Kidney (tissue), 22 donors: ENCODE measurements at places on chromosomes 3 and 15.
A peak's percentile ranks its signal among the peaks of the same experiment; 100 is the strongest.

GRCh38 chr3:194380326-194380725 lies 10.8 kb upstream of the LRRC15 start:
- H3K27me3 ChIP-seq, result no peaks in the 10 kb centered on the region
- no peak overlapping the region for H3K4me3 ChIP-seq
- no peak overlapping the region for H3K27ac ChIP-seq
- no peak for DNase-seq
- no peaks in the 10 kb centered on the region for H3K36me3 ChIP-seq

- H3K36me3 ChIP-seq, result no peaks in the 10 kb centered on the region
- H3K4me1 ChIP-seq, result no peaks in the 10 kb centered on the region
- no peak overlapping the region for H3K27ac ChIP-seq
- no peaks in the 10 kb centered on the region for H3K27me3 ChIP-seq
- peak; percentile 84 for DNase-seq
- no peak overlapping the region for H3K4me3 ChIP-seq
Measured at GRCh38 chr3:122942937-122943827, 84.4 kb downstream of the SEMA5B start.

- H3K4me1 ChIP-seq, result no peaks in the 10 kb centered on the region
- no peaks in the 10 kb centered on the region for H3K27me3 ChIP-seq
- no peak overlapping the region for H3K4me3 ChIP-seq
- no peak for DNase-seq
Measured at GRCh38 chr3:17310983-17311382, 426.2 kb downstream of the PLCL2 start.

DNA sequence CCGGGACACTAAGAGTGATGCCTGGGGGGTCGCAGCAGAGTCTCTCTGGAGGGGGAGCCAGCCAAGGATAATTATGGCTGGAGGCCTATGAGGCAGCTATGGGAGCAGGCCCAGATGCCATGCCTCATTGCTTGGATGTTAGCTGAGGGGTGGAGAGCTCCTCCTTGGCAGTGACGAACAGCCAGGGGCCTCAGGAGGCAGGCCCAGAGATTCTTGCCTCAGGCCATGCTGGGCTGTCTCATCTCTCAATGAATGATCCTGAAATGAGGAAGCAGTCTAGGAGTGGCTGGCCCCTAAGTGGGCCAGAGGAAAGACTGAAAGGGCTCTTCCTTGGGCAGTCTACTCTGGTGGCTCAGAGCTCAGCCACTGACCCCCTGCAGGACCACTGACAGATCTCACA lies 21.3 kb downstream of the KIF9 start:
- peaks cover 5% of the 10 kb centered on the region for H3K4me1 ChIP-seq
- H3K4me3 ChIP-seq, result no peak overlapping the region
- H3K36me3 ChIP-seq, result no peaks in the 10 kb centered on the region
- no peak overlapping the region for H3K27ac ChIP-seq
- DNase-seq, result peak; percentile 28

GRCh38 chr3:47225310-47225906 lies 57.2 kb downstream of the KIF9 start:
- H3K27me3 ChIP-seq, result no peaks in the 10 kb centered on the region
- no peak overlapping the region for H3K4me3 ChIP-seq
- no peaks in the 10 kb centered on the region for H3K36me3 ChIP-seq
- no peak for DNase-seq

DNA sequence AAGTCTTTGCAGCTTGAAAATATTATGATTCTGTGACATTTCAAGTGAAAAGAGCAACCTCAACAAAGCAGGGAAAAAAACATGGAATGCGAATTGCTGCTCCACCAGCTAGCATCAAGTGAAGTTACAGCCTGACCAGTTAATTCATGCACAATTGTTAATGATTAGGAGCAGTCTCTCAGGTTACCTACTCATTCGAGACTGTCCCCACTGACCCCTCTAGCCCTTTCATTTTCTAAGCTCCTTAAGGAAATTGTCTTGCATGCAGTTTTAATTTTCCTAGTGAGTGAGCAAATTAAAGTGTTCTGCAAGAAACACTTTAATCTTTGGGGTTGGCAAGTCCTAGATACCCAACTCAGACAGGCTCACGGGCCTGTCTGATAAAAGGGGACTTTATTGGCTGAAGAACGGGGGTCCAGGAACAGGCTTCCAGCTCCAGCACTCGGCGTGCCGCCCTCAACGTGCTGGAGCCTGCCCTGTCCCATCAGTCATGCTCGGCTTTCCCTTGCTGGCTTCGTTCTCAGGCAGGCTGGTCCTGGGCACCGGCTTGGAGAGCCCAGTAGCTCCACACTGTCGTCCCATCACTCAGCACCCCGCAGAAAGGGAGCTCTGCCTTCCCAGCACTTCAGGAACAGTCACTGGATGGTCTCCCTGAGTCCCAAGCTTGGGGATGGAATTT lies 18.3 kb downstream of the PODXL2 start:
- no peaks in the 10 kb centered on the region for H3K27me3 ChIP-seq
- DNase-seq, result peak; percentile 84
- H3K27ac ChIP-seq, result no peak overlapping the region
- no peaks in the 10 kb centered on the region for H3K36me3 ChIP-seq

GRCh38 chr15:94233441-94233840 lies 2.1 kb downstream of the MCTP2 start:
- H3K36me3 ChIP-seq, result no peaks in the 10 kb centered on the region
- H3K27me3 ChIP-seq, result no peaks in the 10 kb centered on the region

DNA sequence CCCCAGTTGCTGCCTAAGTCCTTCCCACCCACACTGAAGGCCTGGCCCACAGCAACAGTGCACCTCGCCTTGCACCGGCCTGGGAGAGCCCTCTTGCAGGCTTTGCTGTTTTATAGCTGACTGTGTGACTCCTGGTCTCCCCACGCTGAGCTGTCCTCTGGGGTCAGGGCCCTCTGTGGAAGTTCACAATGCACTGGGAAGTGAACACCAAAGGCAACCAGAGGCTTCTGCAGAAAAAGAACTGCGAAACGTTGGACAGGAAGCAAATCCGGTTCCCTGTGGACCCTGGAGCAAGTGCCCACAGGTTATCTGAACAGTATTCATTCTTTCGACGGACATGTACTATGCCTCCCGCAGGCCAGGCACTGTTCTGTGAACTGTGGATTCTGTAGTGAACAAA lies 737 bp upstream of the EPHB1 start:
- no peaks in the 10 kb centered on the region for H3K36me3 ChIP-seq
- no peak for DNase-seq
- peaks cover 2% of the 10 kb centered on the region for H3K27me3 ChIP-seq
- no peak overlapping the region for H3K4me3 ChIP-seq
- H3K27ac ChIP-seq, result no peak overlapping the region

DNA sequence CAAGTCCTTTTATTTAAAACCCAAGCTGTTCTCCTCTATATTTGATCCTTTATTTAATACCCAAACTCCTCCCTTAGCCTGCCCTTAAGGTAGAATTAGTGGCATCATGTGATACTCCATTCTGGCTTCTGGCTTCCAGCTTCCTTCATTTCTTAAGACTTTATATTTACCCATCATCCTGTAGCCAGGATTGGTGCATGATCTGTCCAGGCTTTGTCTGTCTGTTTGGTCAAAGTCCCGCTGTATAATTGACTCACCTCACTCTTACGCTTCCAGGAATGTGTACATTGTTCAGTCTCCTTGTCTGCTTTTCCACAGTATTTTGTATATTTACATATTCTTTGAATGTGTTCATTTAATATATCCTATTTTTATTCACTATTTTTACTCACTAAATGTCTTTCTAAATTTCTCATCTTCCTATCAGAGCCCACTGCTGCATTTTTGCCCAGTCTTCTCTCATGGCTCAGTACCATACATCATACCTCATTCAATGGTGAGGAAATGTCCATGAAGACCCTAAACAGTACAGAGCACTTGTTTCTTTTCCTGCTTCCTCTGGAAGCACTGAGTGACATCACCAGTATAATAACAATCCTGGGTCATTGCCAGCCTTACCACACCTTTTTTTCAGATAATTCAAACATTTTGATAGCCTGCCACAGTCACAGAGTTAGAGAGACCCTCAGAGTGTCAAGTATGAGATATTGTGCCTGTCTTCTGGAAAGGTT lies 31.5 kb downstream of the TMEM108 start:
- H3K27ac ChIP-seq, result no peak overlapping the region
- no peaks in the 10 kb centered on the region for H3K27me3 ChIP-seq
- no peaks in the 10 kb centered on the region for H3K4me1 ChIP-seq
- no peaks in the 10 kb centered on the region for H3K36me3 ChIP-seq

DNA sequence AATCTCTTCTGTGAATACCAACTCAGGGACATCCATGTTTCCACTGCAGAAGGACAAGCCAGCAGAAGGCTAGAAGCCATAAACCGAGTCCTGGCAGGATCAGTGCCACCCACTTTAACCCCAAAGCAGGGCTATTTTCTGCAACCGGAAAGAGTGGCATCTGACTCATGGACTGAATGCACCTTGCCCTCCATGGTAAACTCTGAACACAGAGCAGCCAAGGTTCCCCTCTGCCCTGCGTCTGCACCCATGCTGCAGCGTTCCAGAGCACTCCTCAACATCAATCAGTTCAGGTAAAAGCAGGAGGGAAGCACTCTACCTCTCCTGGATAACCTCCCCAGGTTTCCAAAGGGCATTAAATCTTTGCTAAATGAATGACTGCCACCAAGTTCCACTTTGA lies 801 bp upstream of the NGRN start:
- H3K27me3 ChIP-seq, result no peaks in the 10 kb centered on the region
- H3K36me3 ChIP-seq, result no peaks in the 10 kb centered on the region
- peak overlapping the region; percentile 97 for H3K4me3 ChIP-seq
- H3K4me1 ChIP-seq, result peaks cover 22% of the 10 kb centered on the region
- peak; percentile 15 for DNase-seq

- no peaks in the 10 kb centered on the region for H3K36me3 ChIP-seq
- no peak overlapping the region for H3K4me3 ChIP-seq
- peaks cover 10% of the 10 kb centered on the region for H3K4me1 ChIP-seq
- no peaks in the 10 kb centered on the region for H3K27me3 ChIP-seq
- DNase-seq, result no peak
Measured at GRCh38 chr3:14871456-14872200, 52.9 kb downstream of the FGD5 start.

- DNase-seq, result no peak
- no peaks in the 10 kb centered on the region for H3K4me1 ChIP-seq
- no peaks in the 10 kb centered on the region for H3K27me3 ChIP-seq
- no peak overlapping the region for H3K4me3 ChIP-seq
Measured at GRCh38 chr15:85744579-85744978, 50.1 kb downstream of the KLHL25 start.

DNA sequence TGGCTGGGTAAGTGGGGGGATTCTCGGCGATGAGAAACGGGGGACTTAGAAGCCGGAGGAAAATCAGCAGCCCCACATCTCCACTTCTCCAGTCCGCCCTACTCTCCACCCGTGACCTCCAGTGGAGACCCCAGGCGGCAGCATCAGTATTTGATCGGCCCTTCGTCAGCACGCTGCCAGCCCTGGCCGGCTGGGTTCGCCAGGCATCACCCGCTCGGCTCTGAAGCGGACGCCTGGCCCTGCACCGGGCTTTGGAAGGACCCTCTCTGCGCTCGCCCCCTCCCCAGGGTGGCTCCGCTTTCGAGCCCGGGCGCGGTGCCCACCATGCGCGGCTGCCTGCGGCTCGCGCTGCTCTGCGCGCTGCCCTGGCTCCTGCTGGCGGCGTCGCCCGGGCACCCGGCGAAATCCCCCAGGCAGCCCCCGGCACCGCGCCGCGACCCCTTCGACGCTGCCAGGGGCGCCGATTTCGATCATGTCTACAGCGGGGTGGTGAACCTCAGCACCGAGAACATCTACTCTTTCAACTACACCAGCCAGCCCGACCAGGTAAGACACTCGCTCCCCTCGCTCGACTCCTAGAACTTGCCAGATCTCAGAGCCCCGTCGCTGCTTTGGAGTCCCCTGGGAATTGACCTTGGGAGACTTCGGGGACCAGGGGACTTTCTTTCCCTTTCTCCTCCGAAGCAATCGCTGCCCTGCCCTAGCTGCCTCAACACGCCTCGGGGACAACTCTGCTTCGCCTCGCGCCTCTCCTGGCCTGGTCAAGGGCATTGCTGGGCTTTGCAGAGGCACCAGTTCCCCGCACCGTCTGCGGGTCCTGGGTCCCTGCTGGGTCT lies 561 bp downstream of the SIDT1 start:
- H3K27ac ChIP-seq, result no peak overlapping the region
- H3K4me1 ChIP-seq, result no peaks in the 10 kb centered on the region
- peak; percentile 77 for DNase-seq
- H3K36me3 ChIP-seq, result no peaks in the 10 kb centered on the region
- H3K27me3 ChIP-seq, result no peaks in the 10 kb centered on the region

- H3K27ac ChIP-seq, result no peak overlapping the region
- DNase-seq, result peak; percentile 39
- H3K4me1 ChIP-seq, result peaks cover 2% of the 10 kb centered on the region
- no peaks in the 10 kb centered on the region for H3K27me3 ChIP-seq
Measured at GRCh38 chr15:62625429-62626033, 417.0 kb upstream of the TPM1 start.
